HuH-7.5 (cell line): ENCODE measurements at places on chromosomes 6 and 20.

GRCh38 chr6:105769987-105770386 is 316.1 kb upstream of the PRDM1 start:
- no peak for DNase-seq

DNA sequence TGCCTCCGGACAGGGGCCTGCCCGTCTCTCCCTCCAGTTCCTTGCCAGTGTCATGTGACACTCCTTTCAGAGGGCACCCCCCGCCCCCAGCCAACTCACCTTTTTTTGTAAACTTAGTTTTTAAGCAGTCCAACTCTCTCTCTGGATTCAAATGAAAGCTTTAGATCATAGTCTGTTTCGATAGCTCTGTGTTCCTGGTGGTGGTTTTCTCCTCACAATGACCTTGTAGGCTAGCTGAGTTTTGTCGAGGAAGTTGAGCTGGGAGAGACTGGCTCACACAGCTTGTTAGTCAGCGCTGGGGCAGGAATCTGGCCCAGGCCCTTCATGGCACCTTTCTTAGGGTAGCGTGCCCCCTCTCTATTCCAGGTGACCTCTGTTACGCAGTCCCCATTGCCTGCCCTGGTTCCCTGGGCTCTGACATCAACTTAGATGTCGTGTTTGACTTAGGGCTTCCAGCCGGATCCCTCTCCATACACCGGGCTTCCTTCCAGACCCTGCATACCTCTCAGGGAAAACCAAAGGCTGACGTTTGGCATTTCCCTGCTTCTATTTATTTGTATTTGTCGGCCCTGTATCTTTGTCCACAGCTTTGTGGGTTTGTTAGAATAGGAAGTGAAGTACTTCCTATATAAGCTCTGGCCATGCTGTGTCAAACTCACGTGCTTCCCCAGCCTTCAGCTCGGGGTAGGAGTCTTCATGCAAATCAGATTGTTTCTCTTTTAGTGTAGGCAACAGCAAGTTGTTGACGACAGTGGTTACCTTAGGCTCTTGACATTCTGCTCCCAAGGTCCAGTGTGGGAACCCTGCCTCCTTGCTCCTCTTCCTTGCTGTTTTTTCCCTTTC is 12.7 kb downstream of the IGF2R start:
- DNase-seq: no peak

- DNase-seq: no peak
These were observed 57.4 kb downstream of the PRL start for GRCh38 chr6:22239261-22239921.

DNA sequence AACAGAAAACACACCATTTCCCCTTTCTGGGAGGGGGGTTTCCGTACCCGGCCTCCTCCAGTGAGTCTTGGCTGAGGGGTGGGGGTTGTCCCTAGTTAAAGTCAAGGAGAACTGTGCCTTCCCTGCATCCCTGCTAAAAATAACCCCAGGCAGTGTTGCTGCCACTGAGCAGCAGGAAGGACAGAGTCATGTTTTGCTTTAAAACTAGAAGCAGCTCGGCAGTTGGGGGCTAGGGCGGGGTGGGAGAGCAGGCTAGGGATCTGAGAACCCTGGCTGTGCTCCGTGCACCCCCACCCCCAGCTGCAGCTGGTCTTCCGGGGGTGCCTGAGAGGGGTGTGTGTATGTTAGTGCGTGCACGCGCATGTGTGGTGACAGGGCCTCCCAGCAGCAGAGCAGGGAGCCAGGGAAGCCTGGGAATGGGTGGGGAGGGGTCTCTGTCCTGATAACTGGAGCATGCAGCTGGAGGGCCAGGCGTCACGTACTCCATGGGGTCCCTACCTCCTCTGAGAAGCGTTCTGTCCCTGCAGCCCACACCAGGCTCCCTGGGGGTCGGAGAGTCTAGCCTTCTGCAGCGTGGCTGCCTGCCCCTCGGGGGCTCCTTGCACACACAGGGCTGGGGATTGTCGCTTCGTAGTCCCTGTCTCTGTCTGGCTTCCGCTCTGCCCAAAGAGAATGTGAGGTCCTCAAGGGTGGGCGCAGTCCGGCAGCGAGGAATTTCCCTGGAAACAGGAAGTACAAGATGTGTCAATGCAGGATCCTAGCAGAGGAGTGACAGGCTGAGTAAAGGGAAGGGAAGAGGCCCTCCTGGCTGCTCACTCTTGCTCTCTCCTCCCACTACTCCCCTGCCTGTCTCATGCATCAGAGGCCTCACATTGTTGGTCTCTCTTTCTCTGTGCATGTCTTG is 16.8 kb upstream of the ARMC12 start:
- no peak for DNase-seq

DNA sequence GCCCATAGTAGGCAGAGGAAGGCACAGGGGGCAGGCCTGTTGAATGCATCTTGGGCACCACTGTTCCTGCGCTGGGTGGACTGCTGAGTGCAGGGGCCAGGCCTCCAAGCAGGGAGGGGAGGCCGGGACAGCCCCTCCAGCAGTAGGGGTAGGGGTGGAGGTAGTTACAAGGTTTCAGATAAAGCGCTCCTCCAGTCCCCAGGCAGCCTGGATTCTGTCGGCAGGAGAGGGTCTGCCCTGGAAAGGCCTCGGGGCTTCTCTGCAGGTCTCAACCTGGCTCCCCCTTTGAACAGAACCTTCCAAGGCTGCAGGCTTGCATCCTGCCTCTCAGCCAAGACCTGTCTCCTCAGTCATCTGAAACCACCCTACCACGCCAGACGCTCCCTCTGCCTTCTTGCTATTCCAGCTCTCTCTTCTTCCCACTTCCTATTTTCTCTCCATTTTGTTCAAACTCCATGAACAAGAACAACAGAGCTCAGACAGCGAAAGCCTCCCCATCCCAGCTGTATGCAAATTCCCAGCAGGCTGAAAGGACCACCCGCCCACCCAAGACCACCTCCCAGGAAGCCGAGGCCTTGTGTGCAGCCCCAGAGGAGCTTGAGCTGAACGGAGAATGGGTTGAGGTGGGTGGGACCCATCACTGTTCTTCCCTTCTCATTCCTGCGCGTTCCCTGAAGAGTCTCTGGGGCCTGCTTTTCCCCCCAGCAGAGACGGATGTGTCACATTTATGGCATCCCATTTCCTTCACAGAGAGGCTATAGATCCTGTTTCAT is 1.4 kb downstream of the MLN start:
- no peak for DNase-seq

DNA sequence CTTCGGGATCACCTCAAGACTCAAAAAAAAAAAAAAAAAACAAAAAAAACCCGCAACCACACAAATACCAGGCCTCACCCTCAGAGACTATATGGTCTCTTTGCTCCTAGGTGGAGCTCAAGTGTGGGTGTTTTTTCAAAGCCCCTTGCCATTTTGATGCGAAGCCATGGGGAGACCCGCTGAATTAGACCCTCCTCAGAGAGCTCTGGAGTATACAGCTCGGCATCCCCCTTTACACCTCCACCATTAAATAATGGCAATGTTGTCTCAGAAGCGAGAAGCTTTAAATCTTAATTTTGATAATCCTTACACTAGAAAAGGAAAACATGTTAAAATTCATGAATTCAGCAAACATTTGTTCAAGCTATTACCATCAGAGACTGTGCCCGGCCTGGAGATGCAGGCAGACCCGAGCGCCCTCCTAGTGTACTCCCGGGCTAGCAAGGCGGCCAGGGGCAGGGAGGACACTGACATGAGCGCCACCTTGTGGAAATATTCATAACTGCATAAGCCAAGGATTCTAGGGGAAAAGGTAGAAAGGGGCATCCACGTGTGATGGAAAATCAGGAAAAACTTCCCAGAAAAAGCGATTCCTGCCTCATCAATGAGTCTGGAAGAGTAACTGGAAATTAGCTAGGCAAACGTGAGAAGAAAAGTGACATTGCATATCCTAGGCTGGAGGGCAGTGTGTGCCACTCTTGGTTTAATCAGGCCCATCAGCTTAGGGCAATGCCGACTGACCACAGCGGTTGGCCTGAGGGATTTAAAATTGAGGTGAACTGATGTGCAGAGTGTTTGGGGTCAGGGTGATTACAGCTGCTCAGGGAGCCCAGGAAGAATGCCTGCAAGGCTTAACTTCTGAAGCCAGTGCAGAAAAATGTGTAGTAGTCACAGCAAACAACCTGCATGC is 72.5 kb downstream of the B3GAT2 start:
- DNase-seq: peak; percentile 74

GRCh38 chr6:75819776-75820487 is 70.9 kb downstream of the MYO6 start:
- DNase-seq: no peak

- no peak for DNase-seq
These were observed 591.0 kb upstream of the GJE1 start for GRCh38 chr6:141541581-141542324.

- no peak for DNase-seq
These were observed 10.5 kb upstream of the KIAA1755 start for GRCh38 chr20:38270869-38271605.

- no peak for DNase-seq
These were observed 94.5 kb upstream of the PTPN1 start for GRCh38 chr20:50415516-50416268.

GRCh38 chr6:21912151-21912832 is 318.7 kb downstream of the SOX4 start:
- no peak for DNase-seq

- DNase-seq: no peak
These were observed 54.4 kb downstream of the HMGN3 start for GRCh38 chr6:79180052-79180451.

- DNase-seq: no peak
These were observed 9.2 kb upstream of the HLA-DOB start for GRCh38 chr6:32825966-32826365.

DNA sequence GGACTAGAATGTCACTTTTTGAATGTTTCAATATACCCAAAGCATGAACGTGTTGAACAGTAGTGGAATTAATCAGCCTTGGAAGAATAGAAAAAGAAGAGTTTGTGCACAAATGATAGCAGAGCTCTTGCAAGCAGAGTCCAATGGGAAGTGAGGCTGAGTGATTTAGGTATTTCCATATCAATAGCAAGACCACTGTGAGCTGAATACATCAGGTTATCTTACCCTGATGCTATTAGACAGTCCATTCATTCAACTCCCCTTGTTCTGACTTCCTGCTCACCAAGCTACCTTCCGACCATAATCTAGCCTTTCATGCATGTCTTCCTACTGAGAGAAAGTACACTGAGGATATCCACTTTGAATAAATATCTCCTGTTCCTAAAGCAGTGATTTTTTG is 349.2 kb upstream of the RNF217 start:
- DNase-seq: no peak

GRCh38 chr6:44725070-44725469 is 337.6 kb downstream of the CDC5L start:
- no peak for DNase-seq

GRCh38 chr6:67411036-67411435 is 1224.0 kb upstream of the ADGRB3 start:
- DNase-seq: no peak

DNA sequence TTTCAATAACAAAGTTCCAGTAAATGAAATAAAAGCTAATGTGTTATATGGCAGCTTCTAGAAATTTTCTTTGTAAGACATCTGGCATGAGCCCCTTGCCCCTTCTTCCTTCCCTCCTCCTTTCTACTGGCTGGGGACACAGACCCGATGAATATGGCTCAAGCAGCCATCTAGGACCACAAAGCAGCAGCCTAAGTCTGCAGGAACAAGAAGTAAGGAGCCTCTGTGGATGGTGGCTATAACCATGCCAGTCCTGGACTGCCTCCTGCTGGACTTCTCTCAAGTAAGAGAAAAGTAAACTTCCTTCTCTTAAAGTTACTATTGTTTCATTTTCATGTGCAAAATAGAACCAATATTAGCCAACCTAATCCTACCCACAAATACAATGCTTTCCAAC is 114.9 kb upstream of the DST start:
- DNase-seq: no peak

DNA sequence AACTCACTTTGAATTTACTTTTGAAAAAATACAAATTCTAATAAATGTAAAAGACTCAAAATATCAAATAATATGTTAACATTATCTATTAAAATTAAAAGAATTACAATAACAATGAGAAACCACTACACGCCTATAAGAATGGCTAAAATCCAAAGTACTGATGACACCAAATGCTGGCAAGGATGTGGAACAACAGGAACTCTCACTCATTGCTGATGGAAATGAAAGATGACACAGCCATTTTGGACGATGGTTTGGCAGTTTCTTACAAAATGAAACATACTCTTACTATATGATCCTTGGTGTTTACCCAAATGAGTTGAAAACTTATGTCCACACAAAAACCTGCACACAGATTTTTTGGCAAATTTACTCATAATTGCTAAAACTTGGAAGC is 15.6 kb upstream of the STX11 start:
- no peak for DNase-seq

GRCh38 chr6:34243901-34244884 is 4.6 kb downstream of the SMIM29 start:
- no peak for DNase-seq

GRCh38 chr6:106014955-106015354 is 71.2 kb upstream of the PRDM1 start:
- DNase-seq: no peak
